ENCODE measurements at places on chromosomes 1 and 21.

DNA sequence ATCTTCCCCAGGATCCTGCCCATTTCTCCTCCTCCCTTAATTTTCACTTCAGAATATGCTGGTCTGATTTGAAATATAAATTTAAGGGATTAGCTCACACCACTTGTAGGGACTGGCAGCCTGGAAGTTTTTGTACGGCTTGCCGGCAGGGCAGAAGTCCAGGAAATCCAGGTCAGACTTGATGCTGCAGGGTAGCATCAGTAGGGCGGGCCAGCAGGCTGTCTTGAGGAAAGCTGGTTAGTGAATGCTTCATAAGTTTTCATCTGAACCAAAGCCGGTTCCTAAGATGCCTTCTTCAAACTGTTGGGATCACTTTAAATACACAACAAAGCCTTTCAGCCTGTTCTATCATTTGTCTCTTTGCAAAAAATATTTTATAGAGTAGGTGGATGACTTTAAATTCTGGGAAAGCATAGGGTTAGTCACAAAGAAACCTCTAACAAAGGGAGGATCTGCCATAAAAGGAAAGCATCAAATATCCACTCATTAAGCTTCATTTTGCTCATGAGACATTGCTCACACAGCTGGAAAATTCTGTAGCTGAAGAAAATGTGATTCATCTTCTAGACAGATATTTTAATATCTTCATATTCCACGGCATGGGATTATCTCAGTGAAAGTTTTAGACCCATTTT lies 90.7 kb upstream of the GFI1 start:
- DNase-seq, result peak; percentile 39

- DNase-seq, result no peak
These were observed 4.7 kb downstream of the SLC1A7 start for GRCh38 chr1:53137729-53138128.

DNA sequence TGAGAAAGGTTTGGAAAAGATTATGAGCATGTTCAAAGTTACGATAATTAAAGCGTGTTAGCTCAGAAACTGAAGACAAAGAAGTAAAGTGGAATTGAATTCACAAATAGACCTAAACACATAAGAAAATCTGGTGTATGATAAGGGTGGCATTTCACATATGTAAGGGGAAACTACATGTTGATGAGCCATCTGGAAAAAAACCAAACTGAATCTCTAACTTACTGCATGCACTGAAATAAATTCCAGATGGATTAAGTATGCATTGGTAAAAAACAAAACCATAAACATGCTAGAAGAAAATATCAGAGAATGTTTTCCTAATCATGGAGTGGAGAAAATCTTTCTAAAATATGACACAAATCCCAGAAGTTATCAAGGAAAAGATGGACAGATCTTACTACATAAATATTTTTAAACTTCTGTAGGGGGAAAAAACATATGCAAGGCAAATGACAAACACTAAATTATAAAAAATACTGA lies 34.0 kb upstream of the CTPS1 start:
- DNase-seq, result no peak

DNA sequence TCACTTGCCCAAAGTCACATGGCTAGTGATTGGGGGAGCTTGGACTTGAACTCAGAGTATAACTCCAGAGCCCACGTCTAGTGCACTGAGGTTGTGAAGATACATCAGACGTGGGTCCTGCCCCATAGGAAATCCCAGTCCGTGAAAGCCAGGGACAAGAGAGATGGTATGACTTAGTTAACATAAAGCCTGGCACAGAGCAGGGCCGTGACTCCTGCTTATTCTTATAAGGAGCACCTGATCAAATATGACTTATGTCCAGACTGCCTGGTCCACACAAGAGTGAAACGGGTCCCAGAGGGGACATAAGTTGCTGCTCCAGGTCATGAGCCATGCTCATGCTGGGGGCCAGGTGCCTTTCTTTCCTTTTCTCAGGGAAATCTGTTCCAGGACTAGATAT lies 166.3 kb upstream of the USP24 start:
- no peak for DNase-seq

DNA sequence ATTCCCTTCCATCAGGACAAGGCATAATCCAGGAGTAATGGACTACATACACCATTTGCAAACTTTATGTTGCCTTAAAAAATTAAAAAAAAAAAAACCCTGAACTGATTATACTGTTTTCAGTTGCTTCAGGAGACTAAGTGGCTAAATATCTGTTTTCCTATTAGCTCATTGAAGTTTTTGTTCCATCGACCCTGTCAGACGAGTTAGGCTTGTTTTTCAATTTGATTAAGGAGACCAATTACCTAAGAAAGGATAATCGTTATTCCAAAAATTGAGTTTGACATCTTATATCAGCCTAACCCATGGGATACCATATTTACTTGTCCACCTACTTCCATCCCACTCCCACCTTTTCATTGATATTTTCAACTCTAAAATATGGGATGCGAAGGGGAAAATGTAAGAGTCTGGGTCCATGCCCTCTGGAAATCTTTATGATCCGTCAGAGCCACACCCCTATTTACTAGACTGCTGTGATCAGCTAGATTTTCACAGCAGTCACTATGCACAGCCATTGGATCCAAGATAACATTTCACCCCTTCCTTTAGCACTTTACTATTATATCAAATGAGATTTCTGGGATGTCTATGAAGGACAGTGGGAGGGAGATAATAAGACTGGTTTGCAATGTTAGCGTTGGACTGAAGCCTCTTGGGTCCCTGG lies 41.0 kb downstream of the IL12RB2 start:
- no peak for DNase-seq

DNA sequence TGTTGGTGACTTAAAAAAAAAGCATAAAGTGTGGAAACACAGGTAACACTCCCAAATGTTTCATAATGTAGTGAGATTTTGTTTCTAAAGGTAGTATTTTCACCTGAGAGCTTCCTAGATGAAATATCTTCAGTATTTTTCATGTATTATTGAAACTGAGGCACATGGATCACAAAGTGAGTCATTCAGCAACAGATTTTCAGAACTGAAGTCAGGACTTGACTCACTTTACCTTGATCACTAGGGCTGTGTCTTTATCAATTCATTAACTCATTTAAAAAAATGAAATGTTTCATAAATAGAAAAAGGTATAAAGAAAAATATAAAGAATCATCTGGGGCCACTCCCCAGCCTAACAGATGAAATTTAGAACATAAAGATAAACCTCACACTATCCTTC lies 66.5 kb upstream of the RCC1 start:
- no peak for DNase-seq

DNA sequence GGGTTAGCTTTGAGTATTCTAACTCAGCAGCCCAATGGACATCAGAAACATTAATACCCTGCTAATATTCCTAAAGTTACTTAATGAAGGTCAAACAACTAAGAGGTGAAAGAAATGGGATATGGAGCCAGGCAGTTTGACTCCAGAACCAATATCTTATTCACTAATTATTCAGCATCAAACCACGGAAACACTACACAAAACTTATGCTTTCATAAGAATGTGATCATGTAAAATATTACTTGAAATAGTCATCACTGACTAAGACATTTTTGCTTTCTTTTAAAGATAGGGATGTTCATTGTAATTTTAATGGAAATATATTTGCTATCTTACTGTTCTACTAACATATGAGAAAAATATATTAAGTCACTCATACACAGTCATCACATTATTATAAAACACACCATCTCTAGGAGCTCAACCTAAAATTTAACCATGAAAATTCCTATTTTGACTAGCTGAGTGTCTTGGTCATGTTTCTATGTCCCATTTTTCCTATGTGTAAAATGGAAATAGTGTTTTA lies 240.9 kb downstream of the KCTD3 start:
- peak; percentile 30 for DNase-seq

DNA sequence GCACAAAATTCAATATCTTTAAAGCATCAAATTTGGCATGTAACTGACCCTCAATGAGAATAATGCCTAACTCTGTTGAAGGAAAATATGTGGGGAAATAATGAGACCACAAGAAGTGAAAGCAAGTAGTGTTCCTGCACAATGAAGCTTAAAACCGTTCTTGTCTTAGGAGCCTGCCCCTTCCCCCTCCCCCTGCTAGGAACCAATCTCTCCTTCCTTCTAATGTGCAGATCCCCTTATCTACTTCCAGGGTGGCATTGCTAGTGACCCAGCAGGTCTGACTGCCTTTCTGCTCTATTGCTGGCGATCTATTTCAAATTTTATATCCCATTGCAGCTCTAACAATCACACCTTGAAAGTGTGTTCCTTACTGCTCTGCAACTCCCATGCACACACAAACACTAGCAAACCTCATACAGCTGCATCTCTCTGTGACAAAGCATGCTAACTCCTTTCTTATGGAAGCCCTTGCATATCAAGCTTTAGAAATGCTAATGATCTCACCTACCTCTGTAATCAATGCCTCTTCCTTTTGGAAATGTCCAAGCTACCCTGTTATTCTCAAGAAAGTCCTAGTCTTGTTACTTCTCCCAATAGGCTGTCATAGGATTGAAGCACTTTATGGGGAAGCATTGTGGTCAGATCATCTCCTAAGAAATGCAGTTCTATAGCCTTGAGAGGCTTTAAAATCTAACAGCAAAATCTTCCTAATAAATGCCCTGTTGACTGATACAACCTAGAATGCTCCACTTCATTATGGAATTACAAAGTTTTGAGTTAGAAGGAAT lies 26.5 kb downstream of the BCL9 start:
- DNase-seq, result no peak

- DNase-seq, result no peak
These were observed 69.9 kb downstream of the TOMM20 start for GRCh38 chr1:235058695-235059094.

DNA sequence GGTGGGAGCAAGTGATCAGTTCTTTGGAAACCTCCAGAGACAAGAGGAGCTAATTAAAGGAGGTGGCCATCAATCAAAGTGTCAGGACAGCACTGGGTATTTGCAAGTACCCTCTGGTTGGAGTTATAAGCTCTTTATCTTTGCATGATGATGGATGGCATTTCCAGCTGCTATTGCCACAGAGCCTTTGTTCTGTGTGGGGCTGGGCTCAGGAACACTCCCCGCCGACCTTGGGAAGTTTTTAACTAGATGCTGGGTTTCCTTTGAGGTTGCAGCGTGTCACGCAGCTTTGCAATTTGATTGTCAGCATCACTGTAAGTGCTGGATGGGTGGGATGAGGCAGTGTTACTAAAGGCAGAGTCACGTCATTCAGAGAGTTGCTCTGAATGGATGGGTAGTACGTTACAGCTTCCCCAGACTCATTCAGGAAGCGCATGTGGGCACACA lies 68.9 kb downstream of the CNIH3 start:
- peak; percentile 24 for DNase-seq

DNA sequence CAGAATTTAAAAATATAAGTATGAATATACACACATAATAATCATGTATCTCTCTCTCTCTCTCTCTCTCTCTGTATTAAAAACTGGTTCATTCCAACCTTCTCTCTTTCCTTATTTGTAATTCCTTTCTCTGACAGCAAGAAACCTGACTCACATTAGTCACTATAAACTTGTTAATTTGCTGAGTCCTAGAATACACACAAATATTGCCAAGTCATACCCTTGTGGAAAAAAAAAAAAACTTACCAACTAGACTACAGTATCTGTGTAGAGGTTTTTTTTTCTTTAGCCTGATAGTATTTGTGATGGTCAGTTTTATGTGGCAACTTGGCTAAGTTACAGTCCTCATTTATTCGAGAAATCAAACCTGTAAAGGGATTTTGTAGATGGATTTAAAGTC lies 26.3 kb upstream of the NHLH2 start:
- no peak for DNase-seq

GRCh38 chr1:201212056-201212455 lies 21.4 kb downstream of the IGFN1 start:
- DNase-seq, result no peak

DNA sequence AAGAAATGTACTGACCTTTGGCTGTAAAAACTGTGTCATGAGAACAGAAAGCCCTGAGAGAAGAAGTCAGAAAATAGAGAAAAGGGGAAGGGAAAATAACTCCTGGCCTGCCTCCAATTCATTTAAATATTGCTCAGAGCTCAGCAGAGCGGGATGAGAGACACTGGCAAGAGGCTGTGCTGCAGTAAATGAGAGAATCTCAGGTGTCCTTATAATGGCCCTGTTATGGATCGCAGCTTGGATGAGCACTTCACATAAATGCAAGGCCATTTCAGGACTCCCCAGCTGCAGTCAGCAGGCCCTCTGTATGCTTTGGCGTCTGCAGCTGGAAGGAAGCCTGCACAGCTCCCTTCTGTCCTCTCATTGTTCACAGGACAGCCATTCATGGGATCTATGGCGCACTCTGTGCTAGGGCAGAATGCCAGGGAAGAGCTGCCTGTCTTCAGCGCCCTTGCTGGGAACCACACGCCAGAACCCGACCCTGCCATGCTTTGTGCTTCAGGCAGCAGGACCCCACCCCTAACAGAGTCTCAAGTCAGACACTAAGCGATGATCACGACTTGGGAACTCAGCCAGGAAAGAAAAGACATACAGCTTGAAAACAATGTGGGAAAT lies 20.7 kb upstream of the ABCB10 start:
- no peak for DNase-seq
